NCI-H2029 treated with DMSO at 0.1 percent for 48 hours (cell line): ENCODE measurements at places on chromosomes 3 and 15.
A peak's percentile ranks its signal among the peaks of the same experiment; 100 is the strongest.

- DNase-seq, result no peak
Measured at GRCh38 chr15:88920186-88920891, 7.2 kb upstream of the MFGE8 start.

DNA sequence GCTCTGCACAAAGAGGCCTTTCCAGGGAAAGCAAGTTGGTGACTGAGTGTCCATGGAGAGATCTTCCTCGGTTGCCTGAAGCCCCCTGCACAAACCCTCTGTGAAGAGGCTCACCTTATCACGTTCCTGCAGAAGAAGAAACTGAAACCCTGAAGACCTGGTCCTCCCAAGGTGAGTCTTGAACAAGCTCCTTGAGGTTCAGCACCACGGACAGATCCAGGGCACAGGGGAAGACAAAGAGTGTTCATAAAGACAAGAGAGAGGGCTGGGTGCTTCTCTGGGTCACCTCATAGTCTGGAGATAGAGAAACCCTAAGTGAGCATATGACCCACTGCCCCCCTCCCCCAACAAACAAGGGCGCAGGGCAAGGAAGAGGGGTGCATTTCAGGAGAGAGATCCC, 21.7 kb upstream of the TBC1D21 start:
- no peak for DNase-seq

DNA sequence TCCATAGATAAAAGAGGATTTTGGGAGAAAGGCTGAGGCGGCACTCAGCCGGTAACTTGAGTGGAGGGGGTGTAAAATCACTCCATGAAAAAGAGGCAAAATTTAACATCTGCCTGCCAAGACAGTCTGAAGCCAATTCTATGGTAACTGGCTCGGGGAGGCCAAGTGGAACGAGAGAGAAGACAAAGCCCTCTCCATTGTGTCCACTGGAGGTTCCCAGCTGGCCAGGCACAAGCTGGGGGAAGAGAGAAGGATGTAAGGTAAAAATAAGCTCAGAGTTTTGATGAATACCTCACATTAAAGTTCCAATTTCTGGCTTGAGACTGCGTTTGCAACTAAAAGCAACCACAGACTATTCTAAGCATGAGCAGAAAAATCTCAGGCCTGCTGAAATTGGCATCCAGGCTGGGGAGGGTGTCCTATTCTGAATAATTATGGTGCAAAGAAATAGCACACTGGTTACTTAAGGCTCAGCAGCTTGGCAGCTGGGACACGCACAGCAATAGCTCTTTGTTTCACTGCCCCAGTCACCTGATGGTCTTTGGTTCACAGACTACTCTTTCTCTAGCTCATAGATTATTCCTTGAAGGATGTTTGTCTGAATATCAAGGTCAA, 48.8 kb downstream of the CHRD start:
- no peak for DNase-seq

DNA sequence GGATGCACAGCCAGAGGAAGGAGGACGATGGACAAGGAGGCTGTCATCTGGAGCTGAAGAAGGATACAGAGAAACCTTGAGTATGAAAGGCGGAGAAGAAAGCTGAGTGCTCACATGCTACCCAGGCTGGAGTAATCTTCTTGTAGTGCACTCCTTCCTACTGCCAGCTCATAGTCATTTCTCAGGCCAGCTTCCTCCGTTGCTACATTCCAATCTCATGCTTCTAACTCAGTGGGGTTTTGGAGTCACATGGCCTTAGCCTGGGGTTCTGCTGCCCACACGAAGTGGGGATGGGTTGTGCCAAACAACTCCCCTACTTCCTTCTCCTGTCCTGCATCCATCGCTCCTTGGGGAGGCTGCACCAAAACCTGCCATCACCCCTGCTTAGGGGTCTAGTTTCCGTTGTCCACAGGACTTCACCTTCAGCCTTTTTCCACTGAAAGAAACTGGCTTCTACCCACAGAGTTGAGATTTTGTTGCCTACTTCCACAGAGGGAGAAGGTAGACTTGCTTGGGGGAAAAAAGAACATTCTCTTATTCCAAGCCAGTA, 239.9 kb downstream of the EPHB1 start:
- DNase-seq, result no peak

DNA sequence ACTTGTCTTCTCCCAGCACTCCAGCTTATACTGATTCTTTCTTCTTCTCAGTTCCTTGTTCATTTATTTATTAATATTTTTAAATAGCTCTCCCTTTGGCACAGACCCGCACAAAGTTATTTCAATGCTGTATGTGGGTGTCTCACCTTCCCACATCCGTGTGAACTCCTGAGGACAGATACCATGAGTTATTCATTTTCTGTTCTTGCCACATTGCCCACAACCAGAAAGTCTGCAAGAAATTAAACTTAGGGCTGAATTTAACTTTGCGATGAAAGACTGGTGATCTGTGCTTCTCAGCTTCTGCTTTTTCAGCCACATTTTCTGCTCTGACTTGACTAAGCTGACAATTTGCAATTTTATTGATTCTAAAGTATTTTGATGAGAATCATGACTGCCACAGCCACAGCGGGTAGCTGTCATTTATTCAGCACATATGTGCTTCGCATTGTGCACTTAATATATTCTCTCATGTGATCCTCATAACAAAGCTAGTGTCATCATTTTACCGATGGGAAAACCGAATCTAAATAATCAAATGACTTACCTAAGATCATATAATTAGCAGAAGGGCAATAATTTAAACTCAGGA, 569.8 kb downstream of the EDEM1 start:
- DNase-seq, result no peak

GRCh38 chr15:83164771-83165404, 42.7 kb downstream of the HDGFL3 start:
- DNase-seq, result no peak

GRCh38 chr15:39594446-39595337, 13.8 kb downstream of the THBS1 start:
- DNase-seq, result no peak

- no peak for DNase-seq
Measured at GRCh38 chr15:48149858-48150257, 28.2 kb downstream of the MYEF2 start.

- no peak for DNase-seq
Measured at GRCh38 chr3:41424543-41425300, 225.4 kb downstream of the CTNNB1 start.

DNA sequence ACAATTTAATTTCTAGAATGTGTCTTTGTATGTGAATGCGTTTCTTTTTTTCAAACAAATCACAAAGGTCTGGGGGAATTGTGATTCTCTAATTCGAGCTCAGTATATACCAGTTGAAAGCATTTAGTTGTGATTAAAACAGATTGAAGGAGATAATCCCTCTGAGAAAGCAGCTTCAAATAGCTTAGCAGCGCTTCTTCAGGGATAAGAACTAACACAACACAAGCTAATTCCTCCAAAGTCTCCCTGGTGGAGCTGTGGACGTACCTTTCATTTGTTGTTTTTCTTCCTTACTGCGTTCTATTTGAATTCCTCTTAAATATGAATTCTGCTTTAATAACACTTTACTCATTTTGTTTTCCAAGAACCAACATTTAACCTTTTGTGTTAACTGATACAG, 286.7 kb downstream of the ROBO2 start:
- no peak for DNase-seq

DNA sequence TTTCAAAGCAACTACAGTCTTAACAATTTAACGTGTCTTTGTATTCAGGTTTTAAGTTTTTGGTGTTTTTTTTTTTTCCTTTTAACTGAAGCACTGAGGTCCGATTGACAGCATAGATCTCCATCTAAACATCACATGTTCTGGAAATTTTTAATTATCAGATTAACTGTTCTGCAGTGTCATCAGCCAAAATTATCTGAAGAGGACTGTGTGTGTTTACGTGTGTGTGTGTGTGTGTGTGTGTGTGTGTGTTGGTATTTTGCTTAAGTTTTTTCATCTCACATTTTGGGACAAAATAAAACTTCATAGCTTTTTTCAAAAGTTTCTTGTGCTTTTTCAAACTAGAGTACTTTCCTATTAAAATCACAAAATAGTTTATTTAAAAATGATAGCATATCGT, 1.8 kb downstream of the PIK3CA start:
- no peak for DNase-seq

- no peak for DNase-seq
Measured at GRCh38 chr3:24047513-24047912, 102.4 kb downstream of the NR1D2 start.

DNA sequence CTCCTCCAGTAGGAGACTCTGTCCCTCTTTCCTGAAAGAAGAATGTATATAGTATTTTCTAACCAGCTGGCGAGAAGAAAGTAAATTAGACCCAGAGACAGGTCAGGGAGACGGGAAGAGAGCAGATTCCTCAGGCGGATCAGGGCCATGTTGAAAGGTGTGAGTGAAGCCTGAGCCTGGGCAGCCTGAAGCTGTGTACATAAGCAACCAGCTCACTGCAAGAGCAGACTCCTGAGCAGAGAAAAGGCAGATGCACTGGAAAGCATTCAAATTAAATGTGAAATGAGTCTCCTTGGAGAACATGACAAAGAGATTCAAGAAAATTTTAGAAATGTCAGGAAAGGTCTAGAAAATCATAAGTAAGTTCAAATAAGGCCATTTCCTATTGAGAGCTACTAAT, 165.8 kb downstream of the GOLIM4 start:
- DNase-seq, result no peak

GRCh38 chr15:68303134-68303533, 25.6 kb downstream of the FEM1B start:
- no peak for DNase-seq

- no peak for DNase-seq
Measured at GRCh38 chr15:31235311-31236183, 91.1 kb upstream of the KLF13 start.

DNA sequence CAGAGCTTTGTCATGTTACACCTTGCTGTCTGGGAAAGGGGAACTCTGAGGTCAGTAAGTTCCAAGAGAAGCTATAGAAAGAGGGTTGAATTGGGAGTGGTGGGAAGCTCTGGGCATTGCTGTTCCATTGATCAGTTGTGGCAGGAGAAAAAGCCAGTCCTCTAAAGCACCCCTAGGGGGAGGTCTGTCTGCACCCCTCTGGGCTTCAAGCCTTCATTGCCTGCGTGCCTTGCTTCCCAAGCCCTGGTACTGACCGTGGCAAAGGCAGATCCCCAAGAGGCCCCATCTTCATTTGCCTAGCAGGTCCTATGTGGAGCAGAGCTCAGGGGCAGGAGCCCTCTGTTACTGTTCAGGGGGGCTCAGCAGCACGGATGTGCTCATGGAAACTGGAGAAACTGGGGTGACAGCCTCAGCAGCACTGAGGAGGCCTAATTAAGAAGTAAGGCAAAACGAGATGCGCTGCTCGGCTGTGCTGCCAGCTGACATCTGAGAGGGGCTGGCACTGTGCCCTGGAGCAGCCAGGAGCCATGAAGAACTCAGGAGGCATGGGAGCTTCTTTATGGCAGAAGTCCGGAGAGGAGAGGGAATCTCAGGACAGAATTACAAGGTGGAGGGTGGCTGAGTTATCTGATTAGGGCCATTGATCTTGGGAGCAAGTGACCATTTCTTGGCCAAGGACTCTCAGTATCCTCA, 270.9 kb downstream of the RPLP1 start:
- DNase-seq, result no peak

GRCh38 chr3:52346623-52347530, 30.8 kb downstream of the DNAH1 start:
- no peak for DNase-seq

DNA sequence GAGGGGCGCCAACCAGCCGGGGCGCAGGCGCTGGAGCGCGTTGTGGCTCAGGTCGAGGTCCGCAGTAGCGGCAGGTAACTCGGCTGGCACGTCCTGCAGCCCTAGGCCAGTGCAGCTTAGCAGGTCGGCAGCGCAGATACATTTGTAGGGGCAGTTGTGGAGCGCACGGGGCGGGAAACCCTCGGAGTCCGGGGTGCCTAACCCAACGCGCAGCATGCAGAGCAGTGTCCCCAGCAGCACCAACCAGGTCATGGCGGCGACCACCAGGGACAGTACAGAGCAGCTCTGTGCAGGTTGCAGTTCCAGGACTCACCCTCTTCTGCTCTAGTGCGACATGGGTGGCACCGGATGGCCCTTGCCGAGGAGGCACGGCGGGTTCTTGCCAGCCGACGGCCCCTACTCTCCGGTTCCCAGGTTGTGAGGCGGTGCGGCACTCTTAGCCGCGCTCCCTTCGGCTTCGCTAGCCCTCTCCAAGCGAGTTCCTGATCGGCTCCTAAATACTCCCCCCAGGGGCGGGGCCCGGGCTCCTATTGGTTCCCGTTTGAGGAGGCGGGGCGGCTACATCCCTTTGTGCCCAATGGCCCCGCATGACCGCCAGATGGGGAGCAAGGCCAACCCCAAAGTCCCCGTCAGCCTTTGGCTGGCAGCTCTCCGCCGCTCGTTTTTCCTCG, at the start of gene AMIGO3:
Gene AMIGO3 (minus strand): TSS at position 471 of the 671 bp plus-strand sequence. CDS start 219 bp downstream, at position 252.
- DNase-seq, result peak; percentile 50

DNA sequence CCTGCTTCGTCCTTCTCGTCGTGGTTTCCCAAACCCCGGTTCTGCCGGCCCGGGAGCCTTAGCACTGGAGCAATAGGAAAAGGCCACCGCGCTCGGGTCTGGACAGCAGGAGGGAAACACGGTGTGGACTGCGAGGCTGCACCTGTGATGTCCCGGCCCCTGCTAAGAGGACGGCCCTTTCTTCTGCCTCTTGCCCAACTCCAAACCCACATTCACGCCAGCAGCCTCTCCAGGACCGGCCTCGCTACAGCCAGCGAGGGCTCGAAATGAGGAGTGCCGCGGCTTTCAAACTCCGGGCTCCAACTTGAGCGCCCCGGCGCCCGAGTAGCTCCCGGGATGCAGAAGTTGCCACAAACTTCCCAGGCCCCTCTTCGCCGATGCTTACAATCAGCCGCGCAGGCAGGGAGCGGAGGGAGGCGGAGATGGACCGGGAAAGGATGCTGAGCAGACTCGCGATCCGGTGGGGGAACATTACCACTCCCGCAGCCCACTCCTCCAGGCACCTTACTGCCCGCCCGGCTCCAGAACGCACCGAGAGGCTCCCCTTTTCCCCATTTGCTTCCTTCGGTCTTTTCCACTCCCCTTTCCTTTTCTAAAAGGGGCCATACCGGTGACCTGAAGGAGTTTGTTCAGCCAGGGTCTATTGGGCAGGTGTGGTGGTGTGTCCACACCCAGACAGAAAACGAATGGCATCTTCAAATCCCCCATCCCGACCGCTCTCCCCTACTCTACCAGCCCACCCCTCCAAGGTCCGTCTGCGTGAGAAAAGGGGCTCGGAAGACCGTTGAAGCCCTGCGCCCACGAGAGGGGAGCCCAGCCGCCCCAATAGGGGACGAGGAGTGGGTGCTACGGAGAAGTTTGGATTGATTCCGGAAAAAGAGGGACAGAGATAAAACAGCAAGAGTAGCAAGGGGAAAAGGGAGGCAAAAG, 18.8 kb upstream of the SATB1 start:
- peak; percentile 57 for DNase-seq

DNA sequence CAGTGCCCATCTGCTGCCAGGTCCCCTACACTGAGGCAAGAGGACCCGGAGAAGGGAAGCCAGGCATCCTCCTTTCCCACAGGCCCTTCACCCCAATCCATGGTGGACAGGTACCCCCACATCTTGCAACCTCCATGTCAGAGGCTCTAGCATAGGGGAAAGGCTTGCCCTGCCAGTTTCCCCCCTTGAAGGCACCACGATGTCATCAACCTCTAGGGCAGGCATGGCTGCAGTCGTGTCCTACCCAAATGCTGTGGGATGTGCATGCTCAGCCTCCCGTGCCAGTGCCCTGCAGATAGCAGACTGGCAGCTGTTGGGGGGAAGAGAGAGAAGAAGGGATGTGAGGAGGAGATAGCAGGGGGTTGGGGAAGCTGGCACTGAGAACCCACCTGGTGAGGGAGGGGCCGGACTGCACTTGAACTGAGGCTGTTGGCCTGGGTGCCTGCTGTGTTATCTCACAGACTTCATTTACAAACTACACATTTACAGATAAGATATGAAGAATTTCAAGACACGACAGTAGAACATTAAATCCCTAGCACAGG, 197.5 kb downstream of the ADAMTS9 start:
- DNase-seq, result no peak

- no peak for DNase-seq
Measured at GRCh38 chr15:38514601-38515000, 50.0 kb downstream of the RASGRP1 start.

GRCh38 chr15:68330901-68331300, 53.4 kb downstream of the FEM1B start:
- DNase-seq, result no peak
